Left lung (tissue), 14 donors: ENCODE measurements at places on chromosomes 4 and X. TPM values are rescaled to one million over a fixed set of nuclear protein-coding genes. Genes with fewer than 3 reads are reported as not detected.
A peak's percentile ranks its signal among the peaks of the same experiment; 100 is the strongest.

CLIC2 gene
- 45.1 TPM for total RNA-seq

PPBP gene
- total RNA-seq = 2.6 TPM

FAM236D gene
- not detected for total RNA-seq

MAGEA2B gene
- total RNA-seq = not detected

LINC00632 gene
- total RNA-seq = 458 TPM

PCDH11X gene
- 0.06 TPM for total RNA-seq

IL1RAPL1 gene
- not detected for total RNA-seq

SHISA3 gene
- total RNA-seq = 2.9 TPM

FGG gene
- 384 TPM for total RNA-seq

ZNF280C gene
- 3.9 TPM for total RNA-seq

- no peak for DNase-seq
These were observed 230.9 kb upstream of the TEX13A start for GRCh38 chrX:105451401-105451800.

DNA sequence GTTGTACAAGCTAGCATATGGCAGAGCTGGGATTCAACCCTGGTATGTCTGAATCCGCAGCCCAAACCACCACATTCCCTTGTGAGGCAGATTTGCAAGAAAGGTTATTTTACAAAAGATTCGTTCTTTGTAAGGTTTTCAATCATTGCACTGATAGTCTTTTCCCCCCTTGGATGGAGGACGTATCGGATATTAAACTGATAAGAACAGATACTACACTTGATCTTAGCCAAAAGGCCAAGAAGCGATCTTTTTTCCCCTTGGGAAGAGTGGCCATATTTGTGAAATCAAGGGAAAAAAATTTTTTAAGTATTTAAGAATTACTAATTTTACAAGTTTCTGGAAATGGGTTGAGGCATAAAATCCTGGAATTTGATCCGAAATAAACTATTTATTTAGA lies 34.4 kb upstream of the MSMO1 start:
- DNase-seq = no peak

DNA sequence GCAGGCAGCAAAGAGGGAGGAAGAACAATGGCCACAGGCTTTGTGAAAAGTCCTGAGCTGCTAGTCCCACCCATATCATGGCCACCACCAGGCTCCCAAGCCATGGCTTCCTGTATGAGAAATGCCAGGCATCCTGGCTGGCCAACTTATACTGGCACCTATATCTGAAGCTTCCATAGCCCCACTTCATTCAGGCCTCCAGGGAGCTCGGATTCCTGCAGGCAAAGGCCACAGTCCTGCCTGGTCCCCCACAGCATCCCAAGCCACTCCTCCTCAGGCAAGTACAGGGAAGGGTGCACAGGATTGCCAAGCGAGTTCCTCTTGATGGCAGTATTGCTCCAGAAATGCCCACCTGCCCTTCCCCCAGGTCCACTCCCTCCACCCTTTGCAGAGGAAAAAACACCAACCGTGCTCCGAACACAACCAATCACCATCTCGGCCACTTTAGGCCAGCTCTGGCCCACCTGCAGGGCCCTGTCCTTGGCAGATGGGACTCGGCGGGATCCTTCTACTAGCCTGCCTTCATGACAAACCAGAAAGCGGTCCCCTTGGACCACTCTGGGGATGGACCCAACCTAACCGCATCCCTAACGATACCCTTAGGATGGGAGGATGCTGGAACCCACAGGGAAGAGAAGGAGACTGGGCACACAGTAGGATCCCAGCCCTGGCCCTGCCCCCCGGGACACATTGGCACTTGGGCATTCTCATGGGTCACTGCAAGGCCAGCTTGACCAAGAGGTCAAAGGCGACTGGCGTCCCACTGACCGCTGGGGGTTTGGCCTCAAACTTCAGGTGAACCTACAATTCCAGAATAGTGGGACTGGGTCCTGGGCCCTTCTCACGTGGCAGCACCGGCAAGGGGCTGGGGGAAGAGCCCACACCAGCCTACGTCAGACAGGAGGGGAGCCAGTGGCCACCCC lies 220.4 kb upstream of the AGTR2 start:
- DNase-seq = no peak

DNA sequence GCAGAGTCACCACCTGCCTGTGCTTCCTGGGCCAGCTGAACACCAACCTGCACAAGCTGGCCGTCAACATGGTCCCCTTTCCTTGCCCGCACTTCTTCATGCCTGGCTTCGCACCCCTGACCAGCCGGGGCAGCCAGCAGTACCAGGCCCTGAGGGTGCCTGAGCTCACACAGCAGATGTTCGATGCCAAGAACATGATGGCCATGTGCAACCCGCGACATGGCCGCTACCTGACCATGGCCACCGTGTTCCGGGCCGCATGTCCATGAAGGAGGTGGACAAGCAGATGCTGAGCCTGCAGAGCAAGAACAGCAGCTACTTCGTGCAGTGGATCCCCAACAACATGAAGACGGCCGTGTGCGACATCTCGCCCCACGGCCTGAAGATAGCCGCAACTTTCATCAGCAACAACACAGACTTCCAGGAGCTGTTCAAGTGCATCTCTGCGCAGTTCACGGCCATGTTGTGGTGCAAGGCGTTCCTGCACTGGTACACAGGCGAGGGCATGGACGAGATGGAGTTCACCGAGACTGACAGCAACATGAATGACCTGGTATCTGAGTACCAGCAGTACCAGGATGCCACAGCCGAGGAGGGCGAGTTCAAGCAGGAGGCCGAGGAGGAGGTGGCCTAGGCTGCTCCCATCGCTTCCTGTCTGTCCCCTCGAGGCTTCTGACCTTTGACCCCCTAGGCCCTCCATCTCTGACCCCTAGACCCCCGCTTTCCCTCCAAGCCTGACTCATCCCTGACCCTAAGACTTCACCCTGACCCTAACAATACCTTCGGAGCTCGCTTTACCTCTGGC lies 170.3 kb downstream of the THOC2 start:
- DNase-seq = no peak

- DNase-seq = no peak
These were observed 192.6 kb downstream of the NWD2 start for GRCh38 chr4:37437163-37437562.

DNA sequence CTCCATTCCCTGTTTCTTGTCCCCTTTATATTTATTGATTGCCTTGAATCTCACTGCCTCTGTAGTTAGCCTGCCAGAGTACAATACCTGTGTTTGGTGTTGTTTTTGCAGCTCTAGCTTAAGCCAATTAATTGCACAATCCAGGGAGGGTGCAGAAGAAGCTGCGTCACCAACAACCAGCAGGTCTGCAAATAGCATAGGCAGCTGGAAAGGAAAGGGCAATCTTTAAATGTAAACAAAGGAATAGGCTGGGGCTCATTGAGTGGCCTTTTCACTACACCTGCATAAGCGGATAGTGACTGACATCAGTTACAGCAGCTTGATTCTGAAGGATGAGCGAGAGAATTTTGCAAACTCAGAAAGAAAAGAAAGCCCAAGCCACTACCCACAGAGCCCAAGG lies 106.8 kb upstream of the RAI2 start:
- no peak for DNase-seq

DNA sequence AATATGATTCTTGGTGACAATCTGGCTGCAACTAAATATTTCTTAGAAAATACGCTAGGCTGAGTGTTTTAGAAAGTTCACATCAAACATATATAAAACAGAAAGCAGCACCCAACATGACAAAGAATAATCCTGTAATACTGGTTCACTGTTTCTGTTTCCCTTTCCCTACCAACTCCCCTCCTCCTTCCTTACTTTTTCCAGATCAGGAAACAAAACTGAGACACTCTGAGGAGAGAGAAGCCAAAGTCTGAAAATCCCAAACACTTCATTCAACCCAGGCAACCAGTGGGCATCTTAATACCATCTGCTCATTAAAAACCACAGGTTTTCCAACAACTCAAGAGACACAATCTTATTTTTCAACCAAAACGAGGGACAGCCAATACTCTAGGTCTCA lies 160.4 kb upstream of the MAP3K15 start:
- DNase-seq = no peak

- DNase-seq = peak; percentile 97
These were observed at the start of gene GPAT3 for GRCh38 chr4:83535520-83536361. Gene GPAT3, plus strand, starts transcription at chr4:83536108. Its CDS starts 515 bp downstream, at chr4:83536623.

GRCh38 chr4:112060212-112060611 lies 85.0 kb upstream of the FAM241A start:
- no peak for DNase-seq

- DNase-seq = no peak
These were observed 770.4 kb upstream of the NDST4 start for GRCh38 chr4:115883847-115884246.

GRCh38 chr4:67694662-67695061 lies 6.3 kb downstream of the UBA6 start:
- DNase-seq = no peak

DNA sequence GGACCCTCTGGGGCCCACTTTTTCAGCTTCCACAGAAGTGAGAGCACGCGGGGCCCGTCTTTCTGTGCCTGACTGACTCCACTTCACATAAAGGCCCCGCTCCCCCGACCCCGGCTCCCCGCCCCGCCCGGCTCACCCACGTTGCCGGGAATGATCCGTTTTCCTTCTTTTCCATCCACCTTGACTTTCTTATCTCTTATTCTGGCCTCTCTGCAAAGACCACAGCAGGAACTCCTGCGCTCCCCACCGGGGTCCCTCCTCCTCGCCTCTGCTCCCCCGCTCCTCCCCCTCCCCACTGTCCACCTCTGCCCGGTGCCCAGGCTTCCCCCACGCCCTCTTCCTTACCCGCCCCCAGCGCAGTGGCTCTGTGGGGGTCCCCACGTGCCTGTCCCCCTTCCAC lies 54.2 kb upstream of the CLDN24 start:
- no peak for DNase-seq

DNA sequence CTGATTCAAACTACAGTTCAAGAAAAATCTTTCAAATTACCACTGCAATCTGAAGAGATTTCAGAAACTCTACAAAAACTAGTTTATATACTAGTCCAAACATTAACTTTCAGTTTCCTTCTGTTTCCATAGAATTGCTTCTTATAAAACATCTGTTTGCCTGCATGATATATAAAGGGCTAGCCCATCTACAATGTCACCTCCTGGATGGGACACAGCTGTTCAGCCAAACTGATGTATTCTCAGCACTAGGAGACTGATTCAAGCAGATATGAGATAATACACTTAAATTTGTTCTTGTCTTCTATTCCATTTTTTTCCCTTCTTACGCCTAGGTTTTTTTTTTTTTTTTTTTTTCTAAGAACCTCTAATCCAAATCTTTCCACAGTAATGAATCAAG lies 1569.7 kb upstream of the IGFBP7 start:
- DNase-seq = no peak

DNA sequence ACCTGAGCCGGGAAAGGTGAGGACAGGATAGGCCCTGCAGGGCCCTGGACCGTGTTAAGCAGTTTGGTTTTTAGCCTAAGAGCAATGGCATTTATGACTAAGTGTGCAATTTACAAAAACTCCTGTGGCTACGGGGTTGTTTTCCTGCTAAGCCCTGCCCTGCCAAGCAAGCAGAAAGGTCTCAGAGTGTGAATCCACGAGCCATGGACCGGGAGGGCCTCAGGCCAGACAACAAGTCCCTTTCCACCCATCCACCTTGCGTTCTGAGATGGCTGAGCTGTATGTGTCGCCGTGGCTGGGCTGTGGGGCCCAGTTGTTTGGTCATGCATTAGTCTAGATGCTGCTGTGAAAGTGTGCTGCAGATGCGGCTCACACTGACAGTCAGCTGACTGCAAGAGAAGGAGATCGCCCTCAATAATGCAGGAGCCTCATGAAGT lies 33.9 kb upstream of the AFAP1 start:
- DNase-seq = no peak

DNA sequence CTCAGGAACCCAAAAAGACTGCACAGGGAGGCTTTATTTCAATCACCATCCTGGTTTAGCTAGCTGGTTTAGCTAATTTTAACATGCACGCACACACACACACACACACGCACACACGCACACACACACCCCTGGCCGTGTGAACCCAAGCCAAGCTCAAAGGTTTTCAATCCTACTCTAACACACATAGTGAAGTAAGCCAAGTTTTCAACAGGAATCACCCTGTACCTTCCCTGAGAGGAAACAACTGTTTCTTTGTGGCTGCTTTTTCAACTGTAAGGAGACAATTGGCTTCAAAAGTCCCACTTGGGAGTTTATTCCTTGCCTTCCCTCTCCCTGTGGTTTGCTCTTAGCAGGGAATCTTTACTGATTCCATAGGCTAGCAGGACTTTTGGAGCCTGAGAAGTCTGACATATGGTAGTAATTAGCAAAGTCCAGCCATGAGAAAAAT lies 98.9 kb upstream of the BMP3 start:
- DNase-seq = no peak

- DNase-seq = no peak
These were observed 116.0 kb upstream of the RPS6KA3 start for GRCh38 chrX:20382518-20383297.

DNA sequence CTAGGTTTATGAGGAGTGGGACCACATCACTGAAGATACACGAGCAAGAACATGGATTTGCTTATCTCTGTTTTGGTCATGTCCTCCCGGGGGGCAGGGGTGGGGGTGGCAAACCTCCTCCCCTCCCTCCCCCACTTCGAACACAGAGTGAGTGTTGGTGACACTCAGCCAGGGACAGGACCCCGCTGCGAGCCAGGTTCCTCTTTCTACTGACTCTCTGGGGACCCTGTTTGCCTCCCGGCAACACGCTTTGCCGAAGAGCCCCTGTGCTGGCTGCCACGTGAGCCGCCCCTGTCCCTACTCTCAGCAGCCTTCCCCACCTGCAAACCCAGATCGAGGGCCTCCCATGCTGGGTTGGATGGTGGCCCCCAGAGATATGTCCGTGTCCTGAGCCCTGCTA lies 34.7 kb downstream of the P2RY8 start:
- DNase-seq = no peak

DNA sequence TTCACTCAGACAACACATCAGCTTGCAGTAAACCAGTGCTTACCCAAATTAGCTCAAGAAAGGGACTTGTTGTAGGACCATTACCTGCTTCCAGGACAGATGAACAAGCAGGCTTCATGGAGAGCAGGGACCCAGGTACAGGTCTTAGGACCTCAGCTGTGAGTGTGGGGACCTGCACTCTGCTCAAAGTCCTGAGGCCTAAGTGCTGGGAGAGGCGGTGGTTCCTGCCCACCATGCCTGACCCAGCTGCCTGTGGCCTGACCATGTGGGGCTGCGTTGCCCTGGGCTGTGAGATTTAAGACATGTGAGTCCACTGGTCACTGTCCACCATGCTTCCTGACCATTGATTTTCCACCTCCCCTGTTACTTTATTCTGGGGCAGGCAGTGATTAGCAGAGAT lies 140.2 kb downstream of the DCLK2 start:
- DNase-seq = no peak

GRCh38 chr4:139011225-139011950 lies 4.2 kb upstream of the NOCT start:
- DNase-seq = no peak

DNA sequence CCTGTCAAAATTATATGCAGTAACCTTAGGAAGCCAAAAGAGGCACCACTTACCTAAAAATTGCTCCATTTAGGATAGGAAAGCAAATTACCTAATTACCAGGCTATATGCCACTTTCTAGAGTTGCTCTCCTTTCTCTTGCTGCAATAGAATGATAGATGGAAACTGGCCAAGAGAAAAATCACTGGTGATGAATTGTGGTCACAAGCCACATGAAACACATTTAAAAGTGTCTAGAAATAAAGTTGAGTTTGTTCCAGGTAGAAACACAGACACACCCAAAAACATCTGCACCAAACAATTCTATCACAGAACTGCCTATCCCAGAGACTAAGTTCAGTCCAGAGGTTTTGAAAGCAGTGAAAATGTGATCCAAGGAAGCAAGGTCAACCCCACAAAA lies 337.7 kb downstream of the PCDH19 start:
- no peak for DNase-seq
